GOT3 (cell line): ENCODE measurements at places on chromosomes 2 and 18.

DNA sequence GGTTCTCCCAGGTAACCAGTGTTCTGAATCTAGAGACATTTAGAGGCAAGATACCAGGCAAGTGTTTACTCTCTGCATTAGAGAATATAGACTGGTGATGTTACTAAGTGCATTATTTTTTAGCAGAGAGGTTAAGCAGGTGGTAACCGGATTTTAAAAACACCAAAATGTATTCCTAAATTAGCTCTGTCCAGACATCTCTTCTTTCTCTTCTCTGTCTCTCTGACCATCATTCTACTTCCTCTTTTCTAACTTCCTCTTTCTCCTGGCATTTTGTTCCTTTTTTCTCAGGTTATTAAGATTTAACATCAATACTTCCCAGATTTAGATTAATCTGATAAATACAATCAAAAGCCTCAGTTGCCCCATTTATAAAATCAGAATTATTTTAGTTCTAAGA lies 31.7 kb upstream of the DYNC1I2 start:
- DNase-seq = no peak

- DNase-seq = no peak
Observed at GRCh38 chr18:44741511-44741910, 60.8 kb downstream of the SETBP1 start.

GRCh38 chr2:42072349-42073118 lies 24.7 kb downstream of the PKDCC start:
- DNase-seq = no peak

DNA sequence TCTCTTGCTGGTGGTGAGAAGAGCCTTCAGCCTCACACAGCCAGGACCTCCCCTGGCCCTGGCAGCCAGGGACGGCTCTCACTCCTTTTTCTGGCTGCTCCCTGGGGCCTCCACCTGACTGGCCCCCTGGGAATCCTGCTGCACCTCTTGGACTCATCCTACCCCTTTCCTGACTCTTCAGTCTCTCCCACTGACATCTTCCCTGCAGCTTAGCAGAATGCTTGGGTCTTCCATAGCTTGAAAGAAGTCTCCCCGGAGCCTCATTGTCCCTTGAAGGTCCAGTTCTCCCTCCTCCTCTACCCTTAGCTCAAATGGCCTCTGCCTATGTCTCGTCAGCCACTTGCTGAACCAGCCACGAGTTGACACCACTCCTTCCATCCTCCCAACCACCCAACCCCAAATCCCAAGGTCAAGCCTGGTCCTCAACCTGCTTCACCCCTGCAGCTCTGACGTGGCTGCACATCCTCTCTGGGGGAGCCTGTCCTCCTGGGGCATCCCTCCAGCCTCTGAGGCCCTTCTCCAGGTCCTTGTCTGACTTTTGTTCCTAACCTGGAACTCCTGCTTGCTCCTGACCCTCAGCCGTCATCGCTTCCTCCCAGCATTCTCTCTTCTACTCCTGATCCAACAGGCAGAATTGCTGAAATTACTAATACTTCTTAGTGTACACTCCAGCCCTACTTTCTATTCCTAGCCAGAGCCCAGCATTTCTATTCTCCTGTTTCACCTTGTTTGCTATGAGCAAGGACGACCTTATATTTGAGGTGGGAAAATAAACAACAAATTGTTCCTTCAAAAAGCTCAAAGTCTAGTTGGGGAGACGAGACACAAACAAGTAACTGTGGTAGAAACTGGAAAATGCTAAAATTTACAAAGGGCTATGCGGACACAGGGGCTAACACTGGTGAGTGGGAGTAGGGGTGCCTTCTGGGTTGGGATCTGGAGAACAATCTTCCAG lies 68.7 kb upstream of the MGAT4A start:
- DNase-seq = no peak

DNA sequence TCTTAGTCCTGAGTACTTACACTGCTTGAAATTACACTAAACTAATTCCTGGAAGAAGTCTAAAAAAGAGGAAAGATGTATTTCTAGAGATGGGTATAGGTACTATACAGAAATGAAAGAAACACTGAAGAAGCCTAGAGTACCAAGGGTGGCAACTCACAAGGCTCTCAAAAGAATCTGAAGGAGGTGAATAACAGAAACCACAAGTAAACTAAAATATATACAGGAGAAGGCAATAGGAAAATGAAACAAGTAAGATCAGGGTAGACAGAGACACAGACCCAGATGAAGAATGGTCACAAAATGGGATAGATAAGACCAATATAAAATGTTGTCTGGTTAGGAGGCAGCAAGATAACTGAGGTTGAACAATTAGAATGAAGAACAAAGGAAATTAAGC lies 59.9 kb downstream of the USP37 start:
- DNase-seq = no peak

DNA sequence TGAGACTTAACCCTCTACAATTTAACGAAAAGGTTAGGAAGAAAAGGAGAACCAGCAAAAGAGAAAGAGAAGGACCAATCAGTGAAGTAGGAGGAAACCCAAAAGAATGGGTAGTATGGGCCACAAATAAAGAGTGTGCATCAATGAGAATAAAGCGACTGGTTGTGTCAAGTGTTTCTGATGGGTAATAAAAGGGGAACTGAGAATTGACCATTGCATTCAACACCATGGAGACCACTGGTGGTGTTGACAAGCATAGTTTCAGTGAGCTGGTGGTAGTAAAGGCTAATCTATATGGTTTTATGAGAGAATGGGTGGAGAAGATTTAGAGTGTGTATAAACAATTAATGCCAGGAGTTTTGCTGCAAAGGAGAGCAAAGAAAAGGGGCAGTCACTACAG lies 75.4 kb downstream of the CSRNP3 start:
- no peak for DNase-seq

- DNase-seq = no peak
Observed at GRCh38 chr2:205734436-205735037, 52.2 kb downstream of the NRP2 start.

DNA sequence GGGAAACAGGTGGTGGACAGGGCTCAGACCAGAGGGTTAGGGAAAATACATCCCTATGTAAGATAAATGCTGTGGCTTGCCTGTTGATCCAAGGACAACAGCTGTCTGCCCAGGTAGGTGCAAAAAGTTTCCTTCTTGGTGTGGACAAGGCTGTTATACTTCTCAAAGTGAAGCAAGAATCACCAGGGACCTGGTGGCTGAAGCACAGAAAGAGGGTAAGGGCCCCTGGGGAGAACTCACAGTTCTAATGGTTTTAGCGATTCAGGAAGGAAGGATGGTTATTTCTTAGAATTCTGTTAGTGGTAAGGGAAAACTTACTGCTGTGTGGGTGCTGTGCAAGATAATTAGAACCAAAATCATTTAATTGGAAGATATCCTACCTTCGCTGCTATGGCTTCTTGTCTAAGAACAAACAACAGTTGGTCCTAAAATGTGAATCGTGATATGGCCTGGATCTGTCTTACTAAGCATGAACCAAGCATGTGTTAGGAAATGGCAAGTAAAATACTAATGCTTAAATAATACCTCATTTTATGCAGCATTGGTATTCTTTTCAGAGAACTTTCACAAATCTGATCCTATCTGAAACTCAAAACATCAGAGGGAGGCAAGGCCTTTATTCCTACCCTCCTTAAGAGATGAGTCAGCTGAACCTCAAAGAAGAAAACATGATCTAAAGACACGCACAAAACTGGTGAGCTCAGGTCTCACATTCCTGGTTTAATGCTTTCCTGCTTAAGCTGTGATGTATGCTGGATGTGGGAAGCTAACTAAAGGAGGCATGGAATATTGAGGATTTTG lies 159.2 kb upstream of the THUMPD2 start:
- DNase-seq = no peak

DNA sequence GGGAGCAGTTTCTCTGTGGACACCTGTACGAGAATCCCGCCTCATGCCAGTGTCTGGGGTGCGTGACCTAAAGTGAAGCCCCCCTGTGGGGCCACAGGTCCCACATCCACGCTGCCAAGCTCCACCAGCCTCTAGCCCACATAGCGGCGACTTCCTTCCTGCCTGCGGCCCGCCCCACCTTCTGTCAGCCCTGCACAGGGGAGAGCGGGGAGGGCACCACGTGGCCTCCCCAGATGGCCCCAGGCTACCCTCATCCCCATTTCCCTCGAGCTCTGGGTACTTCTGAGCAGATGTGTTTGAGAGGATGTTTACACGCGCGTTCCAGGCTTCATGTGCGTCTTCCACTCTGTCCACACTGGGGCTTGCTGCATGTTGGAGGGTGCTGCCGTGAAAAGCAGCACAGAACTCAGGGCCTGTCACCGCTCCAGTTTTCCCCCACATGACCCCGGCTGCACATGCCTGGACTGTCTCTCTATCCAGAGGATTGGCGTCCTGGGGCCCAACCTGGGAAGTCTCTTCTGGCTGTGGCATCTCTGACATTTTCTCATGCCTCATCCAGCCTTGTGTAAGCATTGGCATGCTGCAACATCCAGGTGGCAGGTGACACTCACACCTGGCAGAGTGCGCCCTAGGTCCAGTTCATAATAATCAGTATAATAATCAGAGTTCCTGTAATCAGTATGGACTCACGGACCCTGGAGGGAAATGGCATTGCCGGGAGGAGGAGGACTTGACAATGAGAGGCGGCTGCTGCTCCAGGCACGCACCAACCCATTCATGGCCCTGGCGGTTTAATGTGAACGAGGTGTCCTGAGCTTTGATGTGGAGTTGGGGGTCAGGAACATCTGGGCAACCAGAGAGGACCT lies 146.3 kb upstream of the TWIST2 start:
- DNase-seq = no peak

GRCh38 chr2:113757138-113757657 lies 756 bp upstream of the SLC35F5 start:
- DNase-seq = no peak

- DNase-seq = no peak
Observed at GRCh38 chr2:75634945-75635344, 11.6 kb upstream of the MRPL19 start.

DNA sequence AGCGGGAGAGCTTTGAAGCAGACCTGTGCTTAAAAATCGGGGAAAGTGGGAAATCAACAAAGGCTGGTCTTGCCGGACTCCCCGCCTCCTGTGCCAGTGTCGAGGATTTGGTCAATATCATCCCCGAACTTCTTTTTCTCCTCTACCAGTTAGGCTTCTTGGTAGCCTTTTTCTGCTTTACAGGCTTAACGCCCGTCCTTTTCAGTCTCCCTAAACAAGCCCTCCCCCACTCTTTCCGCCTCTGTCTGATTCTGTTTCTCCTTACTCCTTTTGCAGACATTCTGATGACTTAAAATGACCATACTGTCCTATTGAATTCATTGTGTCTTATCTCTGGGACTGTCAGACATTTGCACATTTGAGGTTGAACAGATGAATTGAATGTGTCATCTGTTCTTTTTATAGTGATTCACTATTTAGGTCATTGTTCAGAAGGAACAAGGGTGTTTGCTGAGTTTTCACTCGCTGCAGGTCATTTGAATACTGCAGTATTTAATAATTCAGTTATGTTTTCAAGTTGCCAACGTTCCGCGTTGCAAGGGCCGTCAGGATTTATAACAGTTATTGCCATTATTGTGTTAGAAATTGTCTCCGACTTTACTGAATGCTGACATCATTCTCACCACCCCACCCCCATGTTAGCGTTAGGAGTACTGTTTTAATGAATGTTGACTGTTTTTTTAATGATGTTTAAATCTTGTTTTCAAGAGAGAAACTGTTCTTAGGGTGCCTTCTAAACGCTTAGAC lies 1.1 kb downstream of the ITGAV start:
- no peak for DNase-seq

GRCh38 chr2:223751012-223751411 lies 86.4 kb downstream of the AP1S3 start:
- no peak for DNase-seq

DNA sequence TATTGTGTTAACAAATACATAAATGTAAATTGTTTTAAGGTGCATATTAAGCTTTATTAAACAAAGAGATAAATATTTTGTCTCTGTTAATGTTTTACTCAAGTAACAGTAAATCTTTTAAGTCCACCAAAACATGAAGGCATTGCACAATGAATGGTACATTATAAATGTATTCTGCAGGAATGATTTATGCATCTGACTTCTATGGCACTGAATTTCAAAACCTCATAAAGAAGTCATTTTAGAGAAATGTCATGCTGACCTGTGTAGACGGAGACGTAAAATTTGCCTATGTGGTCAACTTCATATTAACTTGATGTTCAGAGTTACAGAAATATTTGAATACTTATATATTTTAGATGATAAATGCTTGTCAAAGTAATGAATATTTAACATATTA lies 194.7 kb downstream of the BABAM2 start:
- no peak for DNase-seq

DNA sequence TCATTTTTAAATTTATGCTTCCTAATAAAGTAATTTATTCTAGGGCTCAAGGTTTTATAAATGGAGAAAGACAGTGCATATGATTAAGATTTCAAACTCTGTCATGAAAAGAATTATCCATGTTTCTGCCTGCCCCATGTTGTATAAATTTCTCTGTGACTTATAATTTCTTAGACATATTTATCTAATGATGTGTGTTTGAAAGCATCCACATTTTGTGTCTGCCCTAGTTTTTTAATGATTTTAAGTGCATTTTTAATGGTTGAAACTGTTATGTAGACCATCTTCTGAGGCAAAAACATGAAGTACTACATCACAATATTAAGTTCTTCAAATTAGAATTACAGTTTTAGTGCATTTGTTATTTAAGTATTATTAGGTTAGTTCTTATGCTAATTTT lies 71.2 kb downstream of the PTPRM start:
- no peak for DNase-seq

DNA sequence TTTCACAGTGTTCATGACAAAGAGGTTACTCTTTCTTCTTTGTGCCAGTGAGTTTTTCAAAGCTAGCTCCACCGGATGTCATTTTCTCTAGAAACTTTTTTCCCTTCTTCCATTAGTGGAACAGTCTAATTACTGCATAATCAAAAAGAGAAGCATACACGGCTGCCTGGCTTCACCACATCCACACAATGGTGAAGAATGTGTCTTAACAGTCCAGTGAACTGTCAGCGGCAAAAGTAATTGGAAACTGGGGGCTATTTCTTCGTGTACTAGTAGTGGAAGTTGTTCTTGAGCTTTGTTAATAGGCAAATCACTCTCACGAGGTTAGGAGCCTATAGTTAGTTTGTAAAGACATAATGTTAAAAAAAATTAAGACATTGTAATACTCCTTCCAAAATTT lies 32.9 kb upstream of the PIK3C3 start:
- DNase-seq = no peak

- DNase-seq = no peak
Observed at GRCh38 chr2:88724643-88725332, 33.3 kb downstream of the RPIA start.

DNA sequence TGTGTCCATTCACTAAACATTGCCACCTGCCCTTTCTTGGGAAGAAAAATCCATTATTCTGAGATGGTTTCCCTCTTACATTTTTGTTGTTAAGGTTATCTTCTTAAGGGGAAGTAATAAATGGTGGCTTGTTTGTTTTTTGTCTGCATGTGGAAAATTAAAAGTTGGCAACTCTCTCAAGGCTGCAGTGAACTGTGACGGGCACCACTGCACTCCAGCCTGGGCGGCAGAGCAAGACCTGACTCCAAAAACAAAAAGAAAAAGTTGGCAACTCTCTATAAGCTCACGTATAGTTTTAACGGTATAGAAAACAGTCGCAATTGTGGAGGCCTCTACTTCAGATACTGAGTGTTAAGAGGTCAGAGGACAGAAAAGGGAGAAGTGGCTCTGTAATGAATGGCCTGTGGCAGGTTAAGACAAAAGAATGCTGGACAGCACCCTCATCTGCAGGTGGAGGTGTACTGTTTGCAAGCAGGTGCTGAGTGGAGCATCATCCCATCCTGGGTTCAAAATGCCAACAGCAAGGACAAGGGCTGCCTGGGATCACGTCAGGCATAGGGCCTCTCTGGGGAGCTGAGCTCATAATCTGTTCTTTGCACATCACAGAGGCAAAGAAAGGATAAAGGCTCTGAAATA lies 16.7 kb downstream of the L3MBTL4 start:
- no peak for DNase-seq
